Activated gamma-delta T cell treated with anti-CD3 and anti-CD28 coated beads, Interleukin-2, amount 50 U/mL, for 16 hours (primary cell): ENCODE measurements at places on chromosomes 5 and 9.

- no peak for DNase-seq
Measured at GRCh38 chr9:74940600-74940999, 12.1 kb downstream of the C9orf40 start.

DNA sequence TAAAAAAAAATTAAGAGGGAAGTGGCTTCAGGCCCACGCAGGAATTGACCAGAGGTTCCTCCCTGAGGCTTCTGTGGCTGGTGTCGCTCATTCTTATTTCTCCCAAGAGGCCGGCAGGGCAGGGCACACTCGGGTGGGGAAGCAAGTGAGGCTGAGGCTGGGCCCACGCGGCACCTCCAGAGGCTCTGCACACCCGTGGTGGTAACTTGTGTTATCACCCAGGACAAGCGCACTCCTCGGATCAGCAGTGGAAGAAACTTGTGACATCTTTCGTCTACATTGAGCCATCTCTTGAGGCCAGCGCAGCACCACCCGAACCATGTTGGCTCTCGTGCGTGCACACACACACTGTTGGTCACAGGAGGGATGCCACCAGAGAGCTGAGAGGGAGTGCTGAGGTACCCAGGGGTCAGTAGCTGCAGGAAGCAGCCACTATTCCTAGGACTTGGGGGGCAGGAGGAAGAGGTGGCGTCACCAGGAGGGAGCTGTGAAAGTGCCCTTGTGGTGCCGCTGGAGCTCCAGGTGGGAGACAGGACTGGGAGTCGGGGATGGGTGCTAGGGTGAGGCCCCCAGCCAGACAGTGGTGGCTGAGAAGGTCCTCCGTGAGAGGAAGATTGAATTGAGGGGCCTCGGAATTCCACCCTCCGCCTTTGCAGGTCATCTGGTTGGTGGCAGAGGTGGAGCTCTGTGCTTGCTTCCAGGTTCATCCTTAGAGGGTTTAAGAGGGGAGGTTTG, 6.4 kb downstream of the NDUFS6 start:
- no peak for DNase-seq

GRCh38 chr5:68476854-68477253, 261.3 kb downstream of the PIK3R1 start:
- no peak for DNase-seq

GRCh38 chr9:22079873-22080341, 70.8 kb upstream of the CDKN2B start:
- no peak for DNase-seq

- DNase-seq = no peak
Measured at GRCh38 chr5:159497221-159497620, 166.9 kb upstream of the IL12B start.

DNA sequence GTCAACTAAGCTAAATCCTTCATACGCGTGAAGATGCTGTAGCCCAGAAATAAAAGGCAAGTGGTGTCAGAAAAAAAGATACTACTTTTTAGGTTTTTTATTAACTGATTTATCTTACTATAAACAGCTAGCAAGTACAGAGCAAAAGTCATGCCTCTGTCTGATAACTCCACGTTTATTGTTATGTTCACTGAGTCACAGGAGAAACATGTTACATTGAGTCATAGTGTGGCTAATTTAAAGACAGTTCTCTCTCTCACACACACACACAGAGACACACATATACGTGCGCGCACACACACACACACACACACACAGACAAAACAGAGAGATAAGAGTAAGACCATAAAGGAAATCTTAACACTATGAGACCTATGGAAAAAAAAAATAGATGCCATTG, 770.0 kb upstream of the CDH10 start:
- no peak for DNase-seq

DNA sequence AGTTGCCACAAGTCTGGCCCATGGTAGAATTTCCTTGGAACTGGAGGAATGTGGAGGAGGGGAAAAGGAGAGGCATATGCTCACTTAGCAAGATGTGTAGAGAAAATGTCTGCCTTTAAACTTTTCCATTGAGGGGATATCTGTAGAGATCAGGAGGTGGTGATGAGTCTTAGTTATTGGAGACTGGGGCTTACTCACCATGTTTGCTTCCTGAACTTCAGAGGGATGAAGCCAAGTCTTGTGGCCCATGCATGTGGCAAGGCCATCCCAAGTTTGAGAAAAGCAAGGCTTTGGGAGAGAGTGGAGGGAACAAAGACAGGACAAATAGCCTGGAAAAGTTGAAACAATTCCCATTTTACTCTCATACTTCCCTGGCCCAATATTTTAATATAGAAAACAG, 124.5 kb downstream of the GDNF start:
- DNase-seq = no peak

- DNase-seq = no peak
Measured at GRCh38 chr5:171023508-171023907, 161.7 kb downstream of the RANBP17 start.

GRCh38 chr5:149195337-149195887, 54.1 kb downstream of the ABLIM3 start:
- no peak for DNase-seq
